ENCODE measurements at places on chromosomes 7 and 10. TPM values are rescaled to one million over a fixed set of nuclear protein-coding genes. Genes with fewer than 3 reads are reported as not detected.

DNA sequence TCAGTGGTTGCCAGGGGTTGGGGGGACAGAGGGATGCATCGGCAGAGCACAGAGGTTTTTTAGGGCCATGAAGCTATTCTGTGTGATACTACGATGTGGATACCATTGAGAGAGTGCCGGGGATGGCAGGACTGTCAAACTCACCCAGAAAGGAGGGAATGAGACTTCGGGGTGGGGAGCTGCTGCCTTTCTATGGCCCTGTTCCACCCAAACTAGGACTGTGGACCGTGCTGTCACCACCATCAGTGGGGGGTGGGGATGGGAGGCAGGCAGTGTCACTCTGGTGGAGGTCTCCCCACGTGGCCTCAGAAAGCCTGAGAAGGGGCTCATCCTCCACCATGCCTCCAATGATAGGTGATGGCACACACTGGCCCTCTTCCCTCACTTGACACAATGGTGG lies 146.2 kb downstream of the PTPN20 start:
- DNase-seq, result no peak

DNA sequence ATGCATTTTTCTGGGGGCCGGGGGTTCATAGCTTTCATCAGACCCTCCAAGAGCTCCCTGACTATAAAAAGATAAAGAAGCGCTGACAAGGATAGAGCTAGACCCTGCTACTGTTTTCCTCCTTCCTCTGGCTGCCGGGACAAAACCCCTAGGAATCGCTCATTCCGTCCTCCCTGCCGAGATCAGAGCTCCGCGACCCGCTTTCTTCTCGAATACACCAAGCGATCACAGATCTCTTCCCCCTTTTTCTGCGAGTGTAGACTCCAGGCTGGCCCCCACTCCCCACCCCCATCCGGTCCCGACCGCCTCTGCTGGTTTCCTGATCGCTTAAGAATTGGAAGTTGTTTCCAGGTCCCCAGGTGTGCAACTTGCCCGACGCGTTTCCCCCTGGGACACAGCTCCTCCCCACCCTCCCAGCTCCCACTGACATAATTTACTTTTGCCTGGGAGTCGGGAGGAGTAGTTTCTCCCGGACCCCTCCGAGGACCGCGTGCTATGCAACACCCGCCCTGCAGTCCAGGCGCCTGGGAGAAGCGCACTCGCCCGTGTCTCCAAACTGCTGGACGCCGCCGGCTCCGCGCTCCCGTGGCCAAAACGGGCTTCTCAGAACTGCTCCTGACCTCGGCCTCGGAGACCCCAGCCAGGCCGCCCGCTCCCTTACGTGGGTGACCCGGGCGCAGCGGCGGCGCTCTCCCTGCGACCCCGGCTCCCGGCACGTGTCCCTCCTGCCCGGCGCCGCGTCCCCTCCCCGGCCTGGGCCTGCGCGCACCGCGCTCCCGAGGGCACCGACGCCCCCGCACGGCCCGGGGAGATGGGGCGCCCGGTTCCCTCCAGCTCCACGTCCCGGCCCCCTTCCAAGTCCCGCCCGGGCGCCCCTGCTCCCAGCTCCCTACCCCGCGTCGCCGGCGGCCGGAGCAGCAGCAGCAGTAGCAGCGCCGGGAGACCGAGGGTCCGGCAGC lies 552 bp downstream of the IL15RA start:
- no peak for DNase-seq

GRCh38 chr7:151688236-151688780 lies 168.6 kb upstream of the RHEB start:
- DNase-seq, result no peak

DNA sequence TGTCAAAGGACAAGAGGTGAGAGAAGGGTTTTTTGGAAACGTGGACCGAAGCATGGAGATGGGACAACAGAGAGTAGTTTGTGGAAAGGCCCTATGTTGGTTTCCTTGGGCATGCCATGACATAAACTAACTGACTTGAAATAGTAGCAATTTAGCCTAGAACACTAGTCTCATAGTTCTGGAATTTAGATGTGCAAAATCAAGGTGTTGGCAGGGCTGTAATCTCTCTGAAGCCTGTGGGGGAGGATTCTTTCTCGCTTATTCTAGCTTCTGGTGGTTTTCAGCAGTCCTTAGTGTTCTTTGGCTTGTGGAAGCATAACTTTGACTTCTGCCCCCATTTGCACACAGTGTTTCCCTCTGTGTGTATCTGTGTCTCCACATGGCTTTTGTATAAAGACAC lies 283.4 kb downstream of the GFRA1 start:
- DNase-seq, result no peak

DNA sequence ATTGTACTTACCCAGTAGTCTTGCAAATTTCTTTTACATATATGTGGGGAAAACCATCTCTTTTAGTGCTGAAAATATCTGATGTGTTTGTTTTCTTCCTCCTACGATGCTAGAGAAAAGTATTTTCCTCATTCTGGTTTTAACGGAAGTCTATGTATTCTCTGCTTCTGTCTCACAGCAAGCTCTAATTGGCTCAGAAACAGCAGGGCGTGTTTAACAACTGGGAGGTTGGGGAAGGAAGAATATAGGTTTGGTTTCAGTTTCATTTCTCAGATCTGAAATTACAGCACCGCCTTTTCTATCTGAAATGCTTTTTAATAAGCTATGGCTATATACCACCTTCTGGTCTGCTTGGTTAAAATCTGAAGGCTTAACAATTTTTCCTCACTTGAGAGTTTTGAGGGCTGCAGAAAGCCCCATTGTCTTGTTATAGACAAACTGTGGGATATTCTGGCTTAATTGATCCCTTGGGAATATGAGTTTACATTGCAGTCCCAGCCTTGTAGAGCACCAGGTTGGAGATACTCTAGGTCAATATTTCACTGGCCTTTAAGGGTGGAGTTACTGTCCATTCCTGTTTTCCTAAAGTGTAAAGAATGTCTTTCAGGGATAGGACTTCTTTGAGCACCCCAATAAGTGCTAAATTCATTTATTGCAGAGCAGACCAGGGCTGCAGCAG lies at the start of gene SAMD9:
Gene SAMD9, minus strand, starts transcription at position 128 of the 679 bp plus-strand sequence. CDS start 11,882 bp downstream, outside the sequence.
- peak; percentile 20 for DNase-seq

DNA sequence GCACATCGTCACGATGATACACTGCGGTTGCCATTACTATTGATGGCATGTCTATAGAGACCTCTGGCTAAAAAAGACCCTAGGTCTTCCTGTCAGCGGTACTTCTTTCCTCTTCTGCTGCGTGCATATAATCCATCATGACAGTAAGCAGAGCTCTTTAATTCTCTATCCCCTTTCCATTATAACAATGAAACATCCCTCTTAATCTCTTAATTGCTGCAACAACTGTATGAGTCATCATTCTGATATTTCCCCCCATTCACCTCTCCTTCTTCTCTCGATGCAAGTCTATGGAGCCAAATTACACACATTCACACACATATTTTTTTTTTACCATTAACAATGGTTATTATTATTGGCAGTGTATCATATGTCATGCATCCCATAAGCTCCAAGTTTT lies 45.2 kb upstream of the AKR1E2 start:
- DNase-seq, result no peak

DNA sequence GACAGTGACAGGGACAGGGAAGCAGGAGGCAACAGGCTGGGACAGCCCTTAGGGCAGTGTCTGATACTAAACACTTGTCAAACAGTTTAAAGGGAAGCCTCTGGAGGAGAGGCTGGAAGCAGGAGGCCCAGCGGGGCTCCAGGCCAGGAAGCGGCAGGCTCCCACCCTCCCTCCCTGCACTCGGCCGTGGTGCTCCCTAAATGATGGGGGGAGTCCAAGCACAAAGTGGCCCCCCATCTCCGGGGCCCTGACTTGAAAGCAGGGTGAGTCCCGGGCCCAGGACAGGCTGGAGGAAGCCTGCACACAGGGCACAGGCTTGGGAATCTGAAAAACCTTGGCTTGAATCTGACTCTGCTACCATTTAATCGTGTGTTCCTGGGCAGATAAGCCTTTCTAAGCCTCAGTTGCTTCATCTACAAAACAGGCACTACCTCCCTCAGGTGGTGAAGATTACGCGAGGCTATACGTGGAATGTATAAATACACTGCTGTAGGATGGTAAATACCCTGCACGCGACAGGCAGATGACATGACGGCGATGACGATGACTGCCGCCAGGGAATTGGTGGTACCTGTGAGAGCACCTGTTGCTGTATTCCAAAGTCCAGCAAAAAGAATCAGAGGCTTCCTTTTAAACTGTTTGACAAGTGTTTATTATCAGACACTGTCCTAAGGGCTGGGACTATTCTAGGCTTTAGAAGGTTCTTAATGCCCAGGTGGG lies 34.1 kb downstream of the GBX1 start:
- DNase-seq, result no peak

- no peak for DNase-seq
These were observed 17.1 kb downstream of the MAGI2 start for GRCh38 chr7:79436378-79436777.

DNA sequence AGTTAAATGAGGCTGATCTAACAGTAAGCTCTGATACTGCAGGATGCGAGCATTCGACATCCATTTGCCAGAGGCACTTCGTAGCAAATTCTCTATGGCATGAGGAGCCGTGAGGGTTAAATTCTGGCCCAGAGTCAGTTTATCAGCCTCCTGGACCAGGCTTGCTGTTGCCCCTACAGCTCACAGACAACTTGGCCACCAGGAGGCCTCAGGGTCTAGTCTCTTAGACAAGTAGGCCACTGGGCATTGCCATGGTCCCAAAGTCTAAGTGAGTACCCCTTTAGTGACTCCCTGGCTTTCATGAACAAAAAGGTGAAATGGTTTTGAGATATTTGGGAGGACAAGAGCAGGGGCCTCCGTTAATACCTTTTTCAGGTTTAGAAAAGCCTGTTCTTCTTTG lies 178.0 kb upstream of the MBL2 start:
- no peak for DNase-seq

GRCh38 chr7:22142572-22142971 lies 196.9 kb upstream of the CDCA7L start:
- DNase-seq, result no peak

Gene COL26A1
- 21.3 TPM for polyA plus RNA-seq

Gene CCDC126
- 19.6 TPM for polyA plus RNA-seq

Gene CARD11
- 1.7 TPM for polyA plus RNA-seq

Gene MORN4
- 24.0 TPM for polyA plus RNA-seq

Gene ARHGAP22
- polyA plus RNA-seq, result 1.1 TPM

Gene ERVW-1
- polyA plus RNA-seq, result 0.55 TPM

Gene AP5Z1
- 19.4 TPM for polyA plus RNA-seq

Data from right renal cortex interstitium (tissue), 3 donors.